Fibroblast of the conjunctiva (primary cell): ENCODE measurements at places on chromosomes 12 and 14.

- no peak for DNase-seq
Observed at GRCh38 chr12:93360688-93361087, 17.0 kb upstream of the NUDT4 start.

GRCh38 chr14:70398706-70399431 is 18.0 kb downstream of the SYNJ2BP start:
- DNase-seq = no peak

- DNase-seq = peak; percentile 62
Observed at GRCh38 chr12:51905471-51906429, 1.6 kb upstream of the ACVRL1 start.

DNA sequence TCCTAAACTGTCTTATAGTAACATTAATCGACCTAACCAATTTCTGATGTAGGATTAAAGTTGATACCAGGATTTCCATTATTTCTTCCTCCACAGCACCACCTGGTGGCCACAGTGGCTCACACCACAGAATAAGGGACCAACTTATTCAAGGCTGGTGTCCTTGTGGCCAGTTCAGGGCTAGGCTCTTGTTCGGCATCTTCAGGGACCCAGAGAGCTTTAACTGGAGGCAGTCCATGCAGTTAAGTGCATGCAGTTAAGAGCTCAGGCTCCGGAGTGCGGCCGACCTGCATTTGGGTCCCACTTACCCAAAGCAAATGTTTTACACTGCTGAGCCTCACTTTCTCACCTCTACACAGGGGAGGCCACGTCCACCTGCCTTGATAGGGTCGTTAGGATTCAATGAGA is 42.0 kb upstream of the GPR68 start:
- peak; percentile 41 for DNase-seq

DNA sequence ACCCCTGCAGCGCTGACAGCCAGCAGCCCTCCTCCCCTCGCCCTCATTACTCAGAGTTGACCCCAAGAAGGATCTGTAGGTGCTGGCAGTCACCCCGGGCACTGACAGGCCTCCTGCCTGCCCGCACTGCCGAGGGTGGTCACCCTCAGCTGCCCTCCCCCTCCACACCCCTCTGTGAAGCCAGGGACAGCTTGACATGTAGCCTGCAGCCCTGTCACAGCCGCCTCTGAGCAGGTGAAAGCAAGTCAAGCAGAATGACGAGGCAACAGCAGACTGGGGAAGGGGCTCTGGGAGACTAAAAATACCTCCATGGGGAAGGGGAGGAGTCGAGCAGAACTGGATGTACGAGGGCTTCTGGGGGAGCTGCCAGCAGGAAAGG is 178.1 kb downstream of the DPF3 start:
- DNase-seq = no peak

DNA sequence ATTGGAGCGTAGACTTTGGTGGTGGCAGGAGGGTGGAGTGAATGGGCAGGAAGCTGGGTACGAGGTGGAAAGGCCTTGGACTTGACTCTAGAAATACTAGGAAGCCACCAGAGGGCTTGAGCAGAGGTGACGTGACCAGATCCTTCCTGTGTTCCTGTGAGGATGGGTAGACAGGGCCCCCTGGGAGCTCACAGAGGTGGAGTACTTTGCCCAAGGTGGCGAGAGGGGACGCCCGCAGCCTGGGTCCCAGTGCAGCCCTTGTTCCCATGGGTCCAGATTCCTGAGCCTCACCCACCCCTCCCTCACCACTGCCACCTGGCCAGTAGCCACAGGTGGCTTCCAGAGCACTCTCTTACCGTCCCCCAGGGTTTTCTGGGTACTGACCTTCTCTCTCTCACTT is 89.8 kb downstream of the KIF26A start:
- no peak for DNase-seq

GRCh38 chr14:81392976-81393643 is 7.0 kb downstream of the STON2 start:
- no peak for DNase-seq

- DNase-seq = no peak
Observed at GRCh38 chr14:104383996-104384775, 195.4 kb upstream of the C14orf180 start.

GRCh38 chr12:97024393-97024792 is 117.3 kb downstream of the NEDD1 start:
- no peak for DNase-seq

- no peak for DNase-seq
Observed at GRCh38 chr12:4446335-4446734, 720 bp upstream of the FGF6 start.

GRCh38 chr14:47278233-47278842 is 397.1 kb downstream of the MDGA2 start:
- DNase-seq = peak; percentile 22

DNA sequence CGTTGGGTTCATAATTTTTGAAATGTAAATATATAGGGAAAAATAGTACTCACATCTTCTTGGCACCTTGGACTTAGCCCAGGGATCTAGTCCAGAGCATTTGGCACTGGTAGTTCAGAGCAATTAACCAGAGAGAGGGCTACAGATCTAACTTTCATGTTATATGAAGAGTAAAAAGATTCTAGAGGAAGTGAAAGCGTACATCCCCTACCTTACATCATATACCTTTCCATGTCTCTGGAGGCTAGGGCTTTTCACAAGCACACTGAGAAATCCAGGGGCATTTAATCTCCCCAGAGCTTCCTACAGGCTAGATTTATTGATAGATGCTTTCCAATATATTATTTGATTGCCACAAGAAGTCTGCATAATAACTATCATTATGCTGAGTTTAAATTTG is 687.5 kb upstream of the FBXO33 start:
- no peak for DNase-seq

GRCh38 chr14:51780006-51780692 is 80.3 kb upstream of the GNG2 start:
- peak; percentile 43 for DNase-seq

- no peak for DNase-seq
Observed at GRCh38 chr12:11716794-11717518, 67.5 kb downstream of the ETV6 start.

GRCh38 chr14:84129007-84129406 is 1400.9 kb upstream of the FLRT2 start:
- no peak for DNase-seq

GRCh38 chr14:64467101-64467500 is 1.8 kb downstream of the AKAP5 start:
- DNase-seq = no peak

GRCh38 chr12:31312431-31312830 is 13.5 kb downstream of the SINHCAF start:
- DNase-seq = no peak
